ENCODE measurements at places on chromosomes 5 and 9.
A peak's percentile ranks its signal among the peaks of the same experiment; 100 is the strongest.

GRCh38 chr9:17800418-17800817 lies 221.6 kb downstream of the SH3GL2 start:
- no peak for DNase-seq

- no peak for DNase-seq
Measured at GRCh38 chr9:30697958-30698357, 1686.5 kb upstream of the ACO1 start.

GRCh38 chr5:150522504-150523414 lies 14.8 kb downstream of the NDST1 start:
- DNase-seq = no peak

GRCh38 chr5:109619021-109619460 lies 70.7 kb upstream of the MAN2A1 start:
- no peak for DNase-seq

DNA sequence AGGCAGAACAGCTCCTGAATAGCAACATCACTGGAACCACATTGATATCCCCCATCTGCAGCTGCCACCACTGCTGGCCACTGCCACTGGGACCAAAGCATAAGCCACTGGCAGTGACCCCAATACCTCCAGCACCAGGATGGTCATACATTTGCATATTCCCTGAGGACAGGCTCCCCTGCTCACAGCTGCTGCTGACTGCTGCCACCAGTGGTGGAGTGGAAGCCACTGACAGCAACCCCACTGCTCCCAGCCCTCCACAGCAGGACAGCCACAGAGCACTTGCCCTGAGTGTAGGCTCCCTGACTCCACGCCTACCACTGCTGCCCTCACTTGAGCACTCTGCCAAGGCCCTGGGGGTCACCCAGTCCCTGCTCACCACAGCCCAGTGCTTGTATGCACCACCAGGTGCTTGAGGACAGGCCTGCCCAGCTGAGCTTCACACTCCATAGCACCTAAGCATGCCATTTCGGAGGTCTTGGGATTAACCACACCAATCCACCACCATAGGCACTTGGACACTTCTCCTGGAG lies 327.4 kb upstream of the RPS23 start:
- DNase-seq = no peak

DNA sequence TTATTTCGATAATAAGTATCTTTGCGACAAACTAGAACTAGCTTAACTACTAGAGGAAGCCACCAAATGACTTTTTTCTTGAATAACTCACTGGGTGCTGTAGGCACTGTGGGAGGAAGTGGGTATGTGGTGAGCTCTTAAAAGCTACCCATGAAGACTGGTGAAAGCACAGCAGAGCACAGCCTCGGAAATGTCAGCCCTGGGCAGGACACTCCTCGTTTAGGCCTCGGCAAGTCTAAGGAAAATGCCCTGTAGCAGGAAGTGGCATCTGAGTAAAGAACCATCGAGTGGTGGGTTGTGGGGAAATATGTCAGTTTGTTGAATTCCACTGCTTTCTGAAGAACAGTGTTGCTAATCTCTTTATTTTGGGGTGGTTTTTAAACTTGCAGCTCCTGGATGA lies 44.0 kb upstream of the NCS1 start:
- DNase-seq = peak; percentile 59

- no peak for DNase-seq
Measured at GRCh38 chr5:168390491-168390890, 95.8 kb upstream of the RARS1 start.

DNA sequence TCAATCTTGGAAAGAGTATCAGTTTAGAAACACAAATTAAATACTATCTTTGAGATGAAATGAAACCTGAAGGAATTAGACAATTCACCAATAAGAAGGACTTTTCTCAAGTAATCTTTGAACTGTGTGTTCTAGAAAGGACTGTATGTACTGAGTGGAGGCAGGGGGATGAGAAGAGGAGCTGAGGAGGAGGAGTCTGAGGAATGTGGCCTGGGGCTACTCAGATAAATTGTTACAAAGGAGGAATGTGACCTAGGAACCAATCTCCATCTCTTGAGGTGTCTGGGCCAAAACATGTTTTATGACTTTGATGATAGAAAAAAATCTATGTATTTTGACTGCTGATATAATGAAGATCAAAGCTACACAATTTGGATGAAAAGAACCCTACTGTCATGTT lies 124.3 kb upstream of the ANKRD55 start:
- DNase-seq = no peak

DNA sequence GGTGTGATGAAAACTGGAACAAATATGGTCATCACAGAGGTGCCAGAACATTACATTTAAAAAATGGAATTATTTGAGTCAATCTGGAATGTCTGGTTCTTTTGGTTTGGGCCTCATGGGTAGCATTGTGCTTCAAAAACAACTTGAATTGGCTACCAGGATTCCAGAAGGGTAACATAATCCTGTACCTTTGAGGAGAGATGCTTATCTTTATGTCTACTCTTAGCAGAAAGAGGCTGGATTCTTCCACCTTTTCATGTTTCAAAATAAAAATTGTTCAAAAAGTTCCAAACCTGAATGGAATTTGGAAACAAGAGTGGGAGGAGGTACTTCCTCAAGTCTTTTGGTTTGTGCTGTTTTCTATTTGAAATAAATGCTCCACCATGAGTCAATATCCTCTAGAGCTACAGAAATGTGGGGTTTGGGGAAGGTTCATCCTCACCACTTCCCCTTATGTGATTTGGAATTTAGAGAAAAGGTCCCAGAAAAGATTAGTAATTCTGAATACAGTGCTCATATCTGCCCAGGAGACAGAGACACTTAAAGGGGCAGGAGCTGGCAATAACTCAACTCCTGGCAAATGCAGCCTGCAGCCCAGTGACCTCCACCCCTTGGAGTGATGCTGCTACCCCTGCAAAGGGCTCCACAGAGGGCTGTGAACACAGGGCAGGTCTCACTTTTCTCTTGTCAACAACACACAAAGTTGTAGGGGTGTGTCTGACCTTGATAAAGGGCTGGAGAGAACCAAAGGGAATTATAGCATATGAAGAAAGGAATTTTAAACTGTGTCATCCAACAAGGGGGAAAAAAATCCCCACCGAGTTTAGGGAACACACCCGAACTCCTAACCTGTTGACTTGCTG lies 272.8 kb downstream of the CWC27 start:
- DNase-seq = peak; percentile 52

DNA sequence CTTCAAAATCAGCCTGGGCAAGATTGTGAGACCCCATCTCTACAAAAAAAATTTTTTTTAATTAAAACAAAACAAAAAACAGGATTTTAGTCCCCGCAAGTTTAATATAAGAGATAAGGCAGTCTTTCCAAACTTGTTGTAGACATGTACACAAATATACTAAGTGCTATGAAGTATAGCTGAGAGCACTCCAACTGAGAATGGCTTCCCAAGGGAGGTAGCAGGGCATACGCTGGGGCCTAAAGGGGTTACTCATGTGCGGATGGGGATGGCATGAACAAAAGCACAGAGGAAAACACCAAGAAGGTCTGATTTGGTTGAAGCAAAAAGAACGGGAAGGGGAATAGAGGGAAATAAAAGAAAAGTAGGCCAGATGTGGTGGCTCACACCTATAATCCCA lies 21.1 kb downstream of the SAR1B start:
- DNase-seq = no peak

- DNase-seq = no peak
Measured at GRCh38 chr9:81540142-81540710, 149.1 kb downstream of the TLE1 start.

DNA sequence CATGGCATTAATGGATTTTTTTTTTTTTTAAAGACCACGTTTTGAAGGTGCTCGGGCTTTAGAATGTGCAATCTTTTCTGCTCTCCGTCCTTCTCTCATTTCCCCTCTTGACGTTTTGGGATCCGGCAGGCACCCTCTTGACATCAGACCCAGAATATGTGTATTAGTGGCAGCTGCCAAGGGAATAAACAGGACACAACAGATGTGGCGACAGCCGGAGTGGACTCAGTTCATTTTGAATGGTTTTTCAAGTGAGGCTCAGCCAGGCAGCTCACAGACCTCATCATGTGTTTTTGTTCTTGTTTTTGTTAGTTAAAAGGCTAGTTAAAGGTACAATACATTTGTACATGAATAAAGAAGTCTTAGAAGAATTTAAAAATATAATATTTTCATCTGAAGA lies 365.0 kb upstream of the SEMA6A start:
- no peak for DNase-seq

- no peak for DNase-seq
Measured at GRCh38 chr5:36450229-36451014, 148.7 kb upstream of the RANBP3L start.

- no peak for DNase-seq
Measured at GRCh38 chr9:38195737-38196161, 126.7 kb upstream of the SHB start.

- DNase-seq = no peak
Measured at GRCh38 chr5:40481241-40481640, 198.5 kb upstream of the PTGER4 start.

GRCh38 chr9:127781806-127782205 lies 3.3 kb upstream of the SH2D3C start:
- DNase-seq = no peak

GRCh38 chr5:174897281-174897950 lies 173.0 kb downstream of the MSX2 start:
- DNase-seq = no peak

DNA sequence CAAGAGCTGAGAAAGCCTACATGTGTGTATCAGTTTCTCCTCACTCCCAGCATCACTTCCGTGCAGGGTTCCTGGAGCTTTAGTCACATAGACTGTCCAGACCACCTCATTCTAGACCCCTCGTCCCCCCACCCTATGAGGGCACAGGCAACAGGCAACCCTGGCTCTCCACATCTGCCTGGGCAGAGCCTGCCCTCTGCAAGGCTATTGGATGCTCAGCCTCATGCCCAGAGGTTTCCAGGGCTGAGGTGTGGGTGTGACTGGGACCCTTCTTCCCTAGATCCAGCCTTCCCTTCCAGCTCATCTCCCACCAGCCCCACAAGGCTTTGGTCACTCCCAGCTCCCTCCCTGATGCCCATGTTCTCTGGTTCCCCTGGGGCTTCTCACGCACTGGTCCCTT lies 161.4 kb downstream of the PAX5 start:
- no peak for DNase-seq

DNA sequence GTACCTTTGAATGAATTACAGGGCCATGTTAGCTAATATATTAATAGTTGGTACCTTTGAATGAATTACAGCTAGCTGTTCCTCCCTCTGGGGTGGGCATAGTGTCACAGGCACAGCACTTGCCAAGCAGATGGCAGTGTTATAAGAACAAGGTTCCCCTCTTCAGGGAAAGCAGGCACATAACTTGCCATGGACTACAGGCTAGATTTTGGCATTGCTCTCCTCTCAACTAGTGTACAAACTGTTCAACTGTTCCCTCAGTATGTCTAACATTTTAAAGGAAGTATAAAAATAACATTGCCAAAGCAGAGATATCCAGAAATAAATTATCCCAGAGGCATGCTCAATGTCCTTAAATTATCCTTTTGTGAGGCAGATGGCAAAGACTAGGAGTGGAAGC lies 33.7 kb downstream of the ABITRAM start:
- DNase-seq = no peak

- no peak for DNase-seq
Measured at GRCh38 chr9:131529597-131530545, 1.2 kb downstream of the UCK1 start.

DNA sequence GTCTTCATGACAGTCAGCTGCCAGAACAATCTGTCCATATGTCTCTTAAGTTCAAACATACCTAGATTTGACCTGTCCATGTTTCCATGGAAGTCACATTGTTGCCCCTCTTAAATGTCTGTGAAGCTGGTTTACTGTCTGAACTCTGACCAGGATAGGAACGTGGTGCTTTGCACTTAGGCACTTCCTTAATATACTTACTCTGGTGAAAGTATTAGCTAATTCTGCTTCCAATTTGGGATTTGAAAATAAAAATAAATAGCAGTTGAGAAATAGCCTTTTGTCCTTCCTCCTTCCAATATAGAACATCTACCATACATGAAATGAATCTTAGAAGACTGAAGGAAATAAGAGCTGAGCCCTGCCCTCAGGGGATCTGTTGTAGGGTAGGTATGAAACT lies 524.5 kb upstream of the CLINT1 start:
- DNase-seq = no peak

- no peak for DNase-seq
Measured at GRCh38 chr5:139445325-139446170, 6.2 kb upstream of the DNAJC18 start.

DNA sequence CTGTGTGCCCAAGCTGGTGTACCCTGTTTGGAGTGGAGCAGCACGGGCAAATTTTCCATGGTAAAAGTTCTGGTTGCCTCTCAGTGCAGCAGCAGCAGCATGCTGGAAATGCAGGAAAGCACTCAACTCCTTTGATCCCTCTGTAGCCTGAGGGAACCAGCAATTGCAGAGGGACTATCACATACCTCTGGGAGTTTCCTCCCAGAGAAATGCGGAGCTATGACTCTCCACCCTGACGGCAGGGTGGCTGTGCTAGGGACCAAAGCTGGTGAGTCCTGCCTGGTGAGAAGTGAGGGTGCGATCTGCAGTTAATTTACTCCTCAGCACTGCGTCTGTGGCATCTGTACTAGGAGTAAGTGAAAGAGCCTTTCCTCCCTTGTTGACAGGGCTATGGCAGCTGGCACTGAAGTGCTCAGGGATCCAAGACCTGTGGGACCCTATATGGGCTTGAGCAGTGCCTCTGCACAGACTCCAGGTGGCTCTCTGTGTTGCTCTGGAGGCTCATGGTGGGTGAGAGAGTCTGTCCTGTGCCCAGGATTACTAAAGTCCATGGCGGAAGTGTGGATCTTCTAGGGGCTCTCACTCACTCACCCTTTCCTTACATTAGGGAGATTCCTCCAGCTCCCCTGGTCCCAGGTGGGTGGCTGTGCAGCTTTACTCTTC lies 601.2 kb upstream of the TYRP1 start:
- DNase-seq = no peak

GRCh38 chr5:83964271-83964670 lies 243.6 kb upstream of the HAPLN1 start:
- peak; percentile 21 for DNase-seq

DNA sequence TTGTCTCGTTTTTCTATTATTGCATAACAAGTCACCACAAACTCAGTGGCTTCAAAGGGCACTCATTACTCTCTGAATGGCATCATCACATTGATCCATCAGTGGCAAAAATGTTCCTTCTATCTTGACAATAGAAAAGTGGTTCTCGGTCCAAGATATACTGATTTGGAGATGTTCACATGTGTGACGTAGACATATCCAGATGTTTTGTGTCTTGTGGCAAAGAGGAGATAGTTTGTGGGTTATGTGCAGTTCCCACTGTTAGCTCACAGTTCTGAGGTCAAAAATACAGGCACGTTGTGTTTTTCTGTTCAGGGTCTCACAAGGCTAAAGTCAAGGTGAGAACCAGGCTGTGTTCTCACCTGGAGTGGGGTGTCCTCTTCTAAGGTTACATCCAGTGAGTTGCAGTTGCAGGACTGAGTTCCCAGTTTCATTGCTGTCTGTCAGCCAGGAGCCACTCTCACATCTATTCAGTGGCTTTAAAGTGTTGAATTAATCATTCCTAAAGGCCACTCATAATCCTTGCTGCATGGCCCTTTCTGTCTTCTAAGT lies 55.3 kb downstream of the GAS1 start:
- DNase-seq = no peak

GRCh38 chr5:120806202-120806601 lies 342.1 kb downstream of the PRR16 start:
- DNase-seq = no peak
